ENCODE measurements at places on chromosomes 16 and 17. TPM values are rescaled to one million over a fixed set of nuclear protein-coding genes. Genes with fewer than 3 reads are reported as not detected.

TLCD2 gene
- total RNA-seq, result 4.6 TPM

LGALS9 gene
- 9.6 TPM for total RNA-seq

PCTP gene
- total RNA-seq, result 6.4 TPM

KRTAP1-1 gene
- 9.9 TPM for total RNA-seq

MAF gene
- 135 TPM for total RNA-seq

KRT33A gene
- 4.2 TPM for total RNA-seq

SERPINF2 gene
- total RNA-seq, result 5.2 TPM

CRYM gene
- 13.2 TPM for total RNA-seq

ADORA2B gene
- total RNA-seq, result 55.3 TPM

PSMC3IP gene
- total RNA-seq, result 4.0 TPM

B3GNT9 gene
- total RNA-seq, result 9.7 TPM

HBM gene
- not detected for total RNA-seq

DNA sequence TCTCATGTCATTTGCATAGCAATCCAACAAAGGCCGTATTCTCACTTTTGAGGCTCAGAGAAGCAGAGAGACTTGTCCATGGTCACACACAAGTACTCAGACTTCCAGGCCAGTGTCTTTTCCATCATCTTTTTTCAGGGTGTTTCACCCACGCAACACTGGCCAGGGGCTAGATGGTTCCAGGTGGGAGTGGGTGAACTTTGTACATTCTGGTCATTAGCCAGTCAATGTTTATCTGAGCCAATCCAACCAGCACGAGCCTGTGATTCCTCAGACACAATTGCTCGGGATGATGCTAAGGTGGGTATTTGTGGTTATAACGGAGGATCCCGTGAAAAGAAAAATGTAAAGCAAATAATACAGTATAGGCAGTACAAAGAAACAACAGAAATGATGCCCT lies 56.3 kb downstream of the ZFHX3 start:
- no peak overlapping the region for H3K4me3 ChIP-seq
- H3K36me3 ChIP-seq, result no peaks in the 10 kb centered on the region
- peaks cover 69% of the 10 kb centered on the region for H3K4me1 ChIP-seq
- no peak overlapping the region for H3K27ac ChIP-seq
- DNase-seq, result no peak

- peak; percentile 60 for DNase-seq
- peaks cover 14% of the 10 kb centered on the region for H3K27me3 ChIP-seq
- H3K4me1 ChIP-seq, result peaks cover 4% of the 10 kb centered on the region
- no peak overlapping the region for H3K27ac ChIP-seq
- H3K36me3 ChIP-seq, result no peaks in the 10 kb centered on the region
- no peak overlapping the region for H3K4me3 ChIP-seq
These were observed 336.5 kb downstream of the C16orf95 start for GRCh38 chr16:86980644-86981043.

- H3K36me3 ChIP-seq, result peaks cover 39% of the 10 kb centered on the region
- peaks cover 3% of the 10 kb centered on the region for H3K27me3 ChIP-seq
- no peak for DNase-seq
These were observed 23.6 kb downstream of the CRISPLD2 start for GRCh38 chr16:84843149-84844048.

DNA sequence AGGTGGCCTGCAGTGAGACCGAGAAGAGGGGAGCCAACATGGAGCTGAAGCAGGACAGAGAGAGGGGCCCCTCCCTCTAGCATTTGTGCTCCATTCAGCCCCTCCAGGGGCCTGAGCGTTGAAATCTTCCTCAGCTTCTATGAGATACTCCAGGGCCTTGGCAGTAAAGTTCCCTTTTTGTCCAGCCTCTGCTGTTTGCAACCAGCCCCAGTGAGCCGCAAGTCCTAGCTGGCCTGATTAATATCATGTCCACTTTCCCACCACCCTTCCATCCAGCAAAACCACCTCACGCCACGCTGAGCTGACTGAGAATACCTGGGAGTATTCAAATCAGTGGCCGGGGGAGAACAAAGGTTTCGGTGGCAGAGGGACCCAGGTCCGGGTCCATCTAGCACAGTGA lies 11.7 kb upstream of the RPH3AL start:
- no peak for DNase-seq
- H3K27me3 ChIP-seq, result no peaks in the 10 kb centered on the region
- no peak overlapping the region for H3K4me3 ChIP-seq
- H3K36me3 ChIP-seq, result no peaks in the 10 kb centered on the region
- H3K27ac ChIP-seq, result no peak overlapping the region
- no peaks in the 10 kb centered on the region for H3K4me1 ChIP-seq

GRCh38 chr17:49151996-49152395 lies 19.4 kb downstream of the B4GALNT2 start:
- DNase-seq, result no peak
- no peak overlapping the region for H3K27ac ChIP-seq
- no peaks in the 10 kb centered on the region for H3K4me1 ChIP-seq
- no peaks in the 10 kb centered on the region for H3K36me3 ChIP-seq

GRCh38 chr17:21287703-21288449 lies 3.4 kb downstream of the MAP2K3 start:
- H3K4me1 ChIP-seq, result peaks cover 54% of the 10 kb centered on the region
- peaks cover 7% of the 10 kb centered on the region for H3K36me3 ChIP-seq
- DNase-seq, result peak; percentile 99
- H3K27ac ChIP-seq, result peak overlapping the region; percentile 96
- H3K4me3 ChIP-seq, result peak overlapping the region; percentile 94

DNA sequence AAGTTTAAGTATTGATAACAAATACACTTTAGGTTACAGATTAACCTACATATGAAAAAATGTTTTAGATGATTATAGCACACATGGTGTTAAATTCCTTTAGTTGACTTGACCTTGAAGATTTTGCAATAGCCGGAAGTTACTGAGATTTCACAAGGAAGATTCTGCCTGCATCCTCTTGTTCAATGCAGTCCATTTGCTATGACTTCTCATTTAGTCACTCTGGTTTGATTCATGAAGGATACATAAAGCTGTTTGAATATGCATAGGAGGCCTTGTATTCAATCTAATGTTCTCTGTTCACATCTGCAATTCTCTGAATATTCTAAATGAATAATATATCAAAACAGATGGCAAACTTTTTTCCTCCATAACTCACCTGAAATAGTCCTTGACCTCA lies 870.2 kb upstream of the GOT2 start:
- no peaks in the 10 kb centered on the region for H3K36me3 ChIP-seq
- H3K4me1 ChIP-seq, result no peaks in the 10 kb centered on the region
- no peak for DNase-seq
- H3K4me3 ChIP-seq, result no peak overlapping the region
- no peaks in the 10 kb centered on the region for H3K27me3 ChIP-seq
- H3K27ac ChIP-seq, result no peak overlapping the region

- no peak overlapping the region for H3K4me3 ChIP-seq
- no peaks in the 10 kb centered on the region for H3K27me3 ChIP-seq
- DNase-seq, result no peak
- H3K27ac ChIP-seq, result no peak overlapping the region
- no peaks in the 10 kb centered on the region for H3K4me1 ChIP-seq
These were observed 73.7 kb upstream of the CHMP6 start for GRCh38 chr17:80917716-80918560.

DNA sequence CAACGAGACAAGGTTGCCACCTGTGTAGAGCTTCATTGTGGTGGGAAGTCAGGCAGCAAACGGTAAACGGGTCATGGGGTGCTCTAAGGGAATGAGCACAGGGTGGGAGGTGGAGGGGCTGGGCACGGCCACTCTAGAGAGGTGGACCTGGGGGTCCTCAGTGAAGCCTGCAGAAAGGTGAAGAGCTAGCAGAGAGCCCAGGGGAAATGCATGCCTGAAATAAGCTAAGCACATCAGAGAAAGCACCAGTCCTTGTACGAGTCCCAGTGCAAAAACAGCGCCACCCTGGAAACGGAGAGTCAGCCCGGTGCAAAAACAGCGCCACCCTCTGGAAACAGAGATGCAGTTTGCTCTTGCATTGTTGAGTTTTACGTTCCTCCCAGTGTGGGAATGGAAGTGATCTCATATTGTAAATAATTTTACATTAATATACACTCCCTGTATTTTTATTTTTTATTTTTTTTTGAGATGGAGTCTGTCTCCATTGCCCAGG lies 65.0 kb downstream of the TBC1D16 start:
- H3K36me3 ChIP-seq, result peaks cover 13% of the 10 kb centered on the region
- no peak overlapping the region for H3K4me3 ChIP-seq
- DNase-seq, result peak; percentile 17
- H3K4me1 ChIP-seq, result no peaks in the 10 kb centered on the region

DNA sequence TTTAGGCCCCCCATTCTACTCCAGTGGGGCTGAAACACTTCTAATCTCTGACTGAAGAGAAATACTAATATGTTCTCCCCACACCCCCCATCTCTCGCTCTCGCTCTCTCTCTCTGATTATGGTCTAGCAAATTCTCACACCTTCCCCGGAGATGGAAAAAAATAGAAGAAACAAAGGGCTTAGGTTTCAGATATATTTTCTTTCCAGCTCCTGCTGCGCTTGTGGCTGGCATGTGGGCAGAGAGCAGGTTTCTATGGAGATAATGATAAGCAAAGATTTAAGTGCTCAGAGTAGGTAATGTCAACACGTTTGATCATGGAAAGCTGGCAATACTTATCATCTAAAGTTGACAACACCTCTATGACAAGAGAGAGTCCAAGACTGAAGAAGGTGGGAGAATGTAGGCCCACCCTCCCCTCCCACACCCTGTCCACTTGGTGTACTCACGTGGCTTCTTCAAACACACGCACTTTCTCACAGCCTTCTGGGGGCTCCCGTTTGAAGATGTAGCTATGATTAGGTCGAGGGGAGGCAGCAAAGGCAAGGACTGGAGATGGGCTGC lies 8.0 kb upstream of the SLC35B1 start:
- no peak overlapping the region for H3K27ac ChIP-seq
- DNase-seq, result no peak
- H3K4me1 ChIP-seq, result no peaks in the 10 kb centered on the region
- H3K36me3 ChIP-seq, result peaks cover 80% of the 10 kb centered on the region

- H3K27me3 ChIP-seq, result no peaks in the 10 kb centered on the region
- H3K4me1 ChIP-seq, result no peaks in the 10 kb centered on the region
- H3K27ac ChIP-seq, result no peak overlapping the region
- H3K4me3 ChIP-seq, result no peak overlapping the region
These were observed 91.7 kb downstream of the HS3ST3A1 start for GRCh38 chr17:13510062-13510461.

- H3K27ac ChIP-seq, result no peak overlapping the region
- H3K36me3 ChIP-seq, result no peaks in the 10 kb centered on the region
- H3K4me1 ChIP-seq, result peaks cover 22% of the 10 kb centered on the region
- peaks cover 17% of the 10 kb centered on the region for H3K27me3 ChIP-seq
- H3K4me3 ChIP-seq, result no peak overlapping the region
These were observed 15.5 kb downstream of the HS3ST6 start for GRCh38 chr16:1902547-1903219.

- no peak for DNase-seq
- H3K36me3 ChIP-seq, result no peaks in the 10 kb centered on the region
- no peaks in the 10 kb centered on the region for H3K27me3 ChIP-seq
- peak overlapping the region; percentile 81 for H3K27ac ChIP-seq
- no peak overlapping the region for H3K4me3 ChIP-seq
These were observed 1.1 kb upstream of the CYLD start for GRCh38 chr16:50740736-50741135.

DNA sequence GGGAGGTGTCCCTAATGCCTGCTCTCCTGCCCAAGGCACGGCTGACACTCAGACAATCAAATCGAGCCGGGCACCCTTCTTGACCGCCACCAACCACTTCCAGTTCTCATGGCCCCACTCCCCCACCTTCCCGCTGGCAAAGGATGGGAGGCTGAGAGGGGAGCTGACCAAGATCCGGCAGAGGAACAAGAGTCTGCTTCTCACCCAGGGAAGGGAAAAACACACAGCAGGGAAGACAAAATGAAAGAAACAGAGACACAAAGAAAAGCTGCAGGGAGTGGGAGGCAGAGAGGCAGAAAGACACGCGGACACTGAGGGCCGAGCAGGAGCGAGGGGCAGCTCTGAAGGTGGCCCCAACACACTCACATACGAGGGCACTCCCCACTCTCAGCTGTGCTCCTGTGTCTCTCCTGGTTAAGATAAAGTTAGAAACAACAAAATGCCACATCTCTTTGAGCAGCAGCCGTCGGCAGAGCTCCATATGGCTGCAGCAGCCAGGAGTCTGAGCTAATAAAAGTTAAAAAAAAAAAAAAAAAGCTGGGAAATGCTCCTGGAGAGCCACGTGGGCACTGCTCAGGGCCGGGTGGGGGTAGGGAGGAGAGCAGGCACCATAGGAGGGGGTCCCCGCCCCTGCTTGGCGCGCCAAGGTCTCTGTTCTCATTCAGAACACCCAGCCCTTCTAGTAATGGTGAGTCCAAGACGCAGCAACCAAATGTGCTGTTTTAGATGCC lies 7.4 kb downstream of the LRRC75A start:
- no peak overlapping the region for H3K27ac ChIP-seq
- no peaks in the 10 kb centered on the region for H3K27me3 ChIP-seq
- no peak for DNase-seq
- H3K4me1 ChIP-seq, result peaks cover 33% of the 10 kb centered on the region

DNA sequence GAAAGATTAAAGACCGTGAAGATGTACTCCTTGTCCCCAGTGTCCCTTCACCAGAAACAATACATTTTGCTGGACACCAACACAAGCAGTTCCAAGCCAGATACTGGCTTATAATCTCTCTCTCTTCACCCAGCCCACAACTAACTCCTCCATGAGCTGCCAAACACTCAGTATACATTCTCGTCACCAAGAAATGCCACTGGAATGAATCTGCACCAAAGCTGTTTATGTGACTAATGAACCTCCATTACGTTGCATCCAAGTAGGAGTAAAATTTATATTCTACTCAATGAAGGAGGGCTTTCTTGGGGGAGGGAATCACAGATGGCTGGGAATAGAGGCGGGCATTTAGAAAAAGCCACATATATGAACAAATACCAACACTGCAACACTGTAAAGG lies 20.9 kb upstream of the SOX9 start:
- H3K27ac ChIP-seq, result no peak overlapping the region
- H3K4me3 ChIP-seq, result no peak overlapping the region
- no peaks in the 10 kb centered on the region for H3K27me3 ChIP-seq
- no peak for DNase-seq
- H3K36me3 ChIP-seq, result no peaks in the 10 kb centered on the region

DNA sequence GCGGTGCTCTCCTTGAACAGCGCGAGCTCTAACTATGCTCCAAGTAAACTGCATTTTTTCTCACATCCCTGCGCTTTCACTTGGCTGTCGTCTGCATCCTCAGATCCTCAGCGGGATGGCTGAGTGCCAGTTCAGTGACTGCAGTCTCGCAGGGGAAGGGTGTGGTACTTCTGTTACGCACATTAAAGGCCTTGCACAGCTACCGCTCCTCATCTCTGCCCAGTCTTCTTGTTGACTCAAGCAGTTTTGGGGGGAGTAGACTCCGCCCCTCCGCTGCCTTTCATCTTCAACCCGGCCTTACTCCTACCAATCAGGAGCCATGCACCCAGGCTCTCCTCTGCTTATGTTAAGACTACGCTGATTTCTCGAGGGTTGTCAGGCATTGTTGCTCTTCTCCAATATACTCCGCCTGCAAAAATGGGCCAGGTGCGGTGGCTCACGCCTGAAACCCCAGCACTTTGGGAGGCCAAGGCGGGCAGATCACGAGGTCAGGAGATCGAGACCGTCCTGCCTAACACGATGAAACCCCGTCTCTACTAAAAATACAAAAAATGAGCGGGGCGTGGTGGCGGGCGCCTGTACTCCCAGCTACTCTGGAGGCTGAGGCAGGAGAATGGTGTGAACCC lies 10.0 kb downstream of the ATP5PD start:
- H3K36me3 ChIP-seq, result peaks cover 41% of the 10 kb centered on the region
- H3K27me3 ChIP-seq, result no peaks in the 10 kb centered on the region
- H3K4me1 ChIP-seq, result peaks cover 46% of the 10 kb centered on the region
- H3K4me3 ChIP-seq, result peak overlapping the region; percentile 15
- H3K27ac ChIP-seq, result peak overlapping the region; percentile 85

Measured in suprapubic skin (tissue), 4 donors.